Cerebellar nuclear complex (tissue), 1 donor: ENCODE measurements at places on chromosomes 1 and 21.

DNA sequence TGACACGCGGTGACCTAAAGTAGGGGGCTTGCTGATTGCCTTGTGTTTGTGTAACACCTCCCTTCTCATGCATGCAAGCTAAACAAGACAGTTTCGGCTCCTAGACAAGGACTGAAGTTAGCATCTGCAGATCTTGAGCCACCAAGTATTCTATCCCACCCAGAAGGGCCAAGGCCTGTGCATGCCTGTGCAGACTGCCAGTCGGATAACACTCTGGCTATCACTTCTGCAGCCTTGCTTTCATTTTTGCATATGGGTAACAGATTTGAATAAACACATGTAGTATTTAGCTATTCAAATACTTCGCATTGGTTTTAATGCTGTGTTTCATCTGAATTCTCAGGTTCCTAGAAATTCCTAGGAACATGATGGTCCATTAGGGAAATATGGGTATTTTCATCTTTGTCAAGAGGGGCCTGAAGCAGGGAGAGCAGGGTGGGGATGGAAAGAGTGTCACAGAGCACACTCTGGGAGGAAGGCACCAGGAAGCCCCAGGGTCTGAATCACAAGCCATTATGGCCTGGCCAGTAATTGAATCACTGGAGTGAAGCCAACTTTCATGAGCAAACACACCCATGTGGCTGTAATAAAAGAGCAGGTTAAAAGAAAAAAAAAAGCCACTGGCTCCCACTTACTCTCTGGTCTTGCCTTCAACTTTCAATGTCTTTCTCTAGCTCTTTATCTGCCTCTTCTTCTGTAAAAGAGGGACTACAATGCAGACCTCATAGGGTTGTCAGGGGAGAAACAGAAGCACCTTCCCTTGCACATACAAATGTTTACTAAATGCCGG is 28.3 kb downstream of the GADD45A start:
- no peak for DNase-seq

GRCh38 chr1:179296356-179297104 is 2.9 kb downstream of the SOAT1 start:
- DNase-seq, result no peak

DNA sequence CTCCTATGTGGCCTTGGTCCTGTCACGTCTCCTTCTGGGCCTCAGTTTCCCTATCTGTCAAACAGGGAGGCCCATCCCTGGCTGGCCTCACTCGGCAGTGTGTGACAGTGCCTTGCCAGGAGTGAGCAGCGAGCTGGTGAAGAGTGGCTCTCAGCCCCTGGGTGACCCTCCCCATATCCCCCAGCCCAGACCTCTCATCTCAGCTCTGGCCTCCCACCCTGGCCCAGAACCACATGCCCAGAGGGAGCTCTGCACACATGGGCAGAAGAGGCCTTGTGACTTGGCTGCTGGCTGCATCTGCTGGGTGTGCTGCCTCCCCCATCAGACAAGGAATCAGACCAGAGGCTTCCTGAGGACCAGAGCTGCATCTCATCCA is 19.5 kb upstream of the PADI1 start:
- DNase-seq, result no peak

- no peak for DNase-seq
Measured at GRCh38 chr1:115596080-115596780, 45.5 kb upstream of the VANGL1 start.
